Activated T-cell treated with anti-CD3 and anti-CD28 coated beads for 1 hour (primary cell): ENCODE measurements at places on chromosomes 4 and X.

- DNase-seq = no peak
These were observed 106.7 kb upstream of the DGKK start for GRCh38 chrX:50577326-50577725.

- DNase-seq = no peak
These were observed 29.9 kb upstream of the FOXR2 start for GRCh38 chrX:55593296-55593695.

GRCh38 chr4:66197451-66197850, 527.2 kb upstream of the EPHA5 start:
- DNase-seq = no peak

DNA sequence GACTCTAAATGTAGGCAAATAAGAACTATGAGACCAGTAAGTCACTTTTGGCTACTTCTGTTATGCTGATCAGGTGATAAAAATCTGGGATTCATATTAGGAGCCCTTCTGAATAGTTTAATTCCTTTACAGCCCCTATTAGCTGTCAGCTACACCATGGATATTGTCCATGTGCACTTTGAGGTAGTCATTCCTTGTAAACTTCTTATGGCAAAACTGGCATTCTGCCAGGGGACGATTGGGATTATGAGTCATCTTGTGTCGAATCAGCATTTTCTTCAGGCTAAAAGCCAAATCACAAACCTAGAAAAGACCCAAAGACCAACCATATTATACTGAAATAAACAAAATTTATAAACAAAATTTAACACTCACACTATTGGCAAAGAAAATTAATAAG, 227.6 kb downstream of the PRDM5 start:
- DNase-seq = no peak

DNA sequence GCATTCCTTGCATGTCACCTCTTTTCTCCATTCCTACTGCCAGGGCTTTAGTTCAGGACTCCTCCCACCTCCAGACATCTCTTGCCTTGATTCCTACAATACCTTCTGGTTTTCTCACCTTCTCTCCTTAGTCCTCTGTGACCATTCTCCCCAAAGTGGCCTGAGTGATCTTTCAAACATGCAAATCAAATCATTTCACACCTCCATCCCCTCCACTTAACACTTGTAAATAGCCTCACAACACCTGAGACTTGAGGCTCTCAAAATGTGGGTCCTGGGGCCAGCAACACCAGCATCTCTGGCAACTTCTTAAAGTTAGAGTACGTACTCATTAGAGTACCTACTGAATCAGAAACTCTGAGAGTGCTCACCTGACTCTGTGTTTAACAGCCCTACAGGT, 68.4 kb downstream of the RTL9 start:
- no peak for DNase-seq
